ENCODE measurements at places on chromosomes 5 and 9.

GRCh38 chr9:14279671-14280070 lies 34.3 kb downstream of the NFIB start:
- DNase-seq, result no peak

DNA sequence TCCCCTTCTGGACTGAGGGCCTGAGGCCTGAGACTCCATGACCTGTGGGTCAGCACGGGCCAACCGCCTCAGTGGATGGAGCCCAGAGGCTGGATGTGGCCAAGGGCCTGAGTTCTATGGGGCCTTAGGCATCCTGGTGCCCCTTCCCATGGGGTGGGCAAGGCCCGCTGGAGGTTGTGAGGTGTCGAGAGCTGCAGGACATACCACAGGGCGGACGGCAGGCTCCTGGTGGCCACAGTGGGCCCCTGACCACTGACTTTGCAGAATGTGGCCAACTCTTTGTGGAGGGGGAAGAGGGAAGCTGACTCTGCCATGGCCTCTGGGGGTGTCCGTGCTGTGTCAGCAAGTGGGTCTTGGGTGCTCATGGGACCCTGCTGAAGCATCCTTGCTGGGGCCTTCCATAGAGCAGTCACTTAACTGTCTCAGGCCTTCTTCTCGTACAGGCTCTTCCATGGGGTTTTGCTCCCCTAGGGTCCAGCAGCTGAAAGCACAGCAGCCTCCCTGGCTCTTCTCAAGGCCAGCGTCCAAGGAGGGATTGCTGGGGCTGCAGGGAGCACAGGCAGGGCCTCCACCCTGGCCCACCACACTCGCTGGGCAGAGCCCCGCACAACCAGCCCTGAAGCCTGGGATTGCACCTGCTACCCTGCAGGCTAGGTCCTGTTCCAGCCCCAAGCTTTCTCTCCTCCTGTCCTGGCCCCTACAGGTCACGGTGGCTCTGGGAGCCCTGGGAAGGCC lies 21.6 kb upstream of the SLC9A3 start:
- no peak for DNase-seq

GRCh38 chr9:92911511-92912475 lies 34.0 kb upstream of the ZNF484 start:
- no peak for DNase-seq

DNA sequence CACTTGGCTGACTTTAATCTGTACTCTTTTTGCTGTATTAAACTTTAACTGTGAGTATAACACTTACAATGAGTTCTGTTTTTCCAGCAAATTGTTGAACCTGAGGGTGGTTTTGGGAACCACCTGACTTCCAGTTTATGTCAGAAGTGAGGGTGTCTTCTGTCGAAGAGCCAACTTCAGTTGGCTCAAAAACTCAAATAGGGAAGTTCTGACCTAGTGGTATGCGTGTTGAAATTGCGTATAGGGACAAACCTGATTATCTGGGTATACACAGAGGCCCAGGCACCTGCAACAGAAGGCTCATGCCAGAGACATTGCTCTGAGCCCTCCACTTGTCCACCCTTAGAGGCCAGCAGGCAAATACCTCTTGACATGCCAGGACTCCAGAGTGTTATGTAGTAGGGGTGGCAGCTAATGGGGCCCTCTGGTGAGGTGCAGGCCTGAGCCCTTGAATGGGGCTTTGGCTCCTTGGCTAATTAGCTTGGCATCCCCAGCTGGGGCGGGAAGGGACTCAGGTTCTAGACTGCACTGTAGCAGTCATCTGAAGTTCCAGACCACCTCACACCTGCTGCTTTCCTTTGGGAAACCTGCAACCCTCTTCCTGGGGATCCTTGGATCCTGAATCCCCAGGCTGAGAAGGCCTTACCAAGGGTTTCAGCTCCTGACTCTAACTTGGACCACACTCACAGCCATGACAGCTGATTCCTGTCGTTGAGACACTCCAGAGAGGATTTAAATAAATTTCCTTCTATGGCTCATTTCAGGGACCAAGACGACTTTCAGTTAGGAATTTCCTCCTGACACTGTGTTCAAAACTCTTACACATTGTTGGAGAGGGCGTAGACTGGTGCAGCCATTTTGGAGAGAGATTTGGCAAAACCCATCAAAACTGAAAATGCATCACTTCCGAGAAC lies 189.6 kb downstream of the HSPA4 start:
- DNase-seq, result no peak

DNA sequence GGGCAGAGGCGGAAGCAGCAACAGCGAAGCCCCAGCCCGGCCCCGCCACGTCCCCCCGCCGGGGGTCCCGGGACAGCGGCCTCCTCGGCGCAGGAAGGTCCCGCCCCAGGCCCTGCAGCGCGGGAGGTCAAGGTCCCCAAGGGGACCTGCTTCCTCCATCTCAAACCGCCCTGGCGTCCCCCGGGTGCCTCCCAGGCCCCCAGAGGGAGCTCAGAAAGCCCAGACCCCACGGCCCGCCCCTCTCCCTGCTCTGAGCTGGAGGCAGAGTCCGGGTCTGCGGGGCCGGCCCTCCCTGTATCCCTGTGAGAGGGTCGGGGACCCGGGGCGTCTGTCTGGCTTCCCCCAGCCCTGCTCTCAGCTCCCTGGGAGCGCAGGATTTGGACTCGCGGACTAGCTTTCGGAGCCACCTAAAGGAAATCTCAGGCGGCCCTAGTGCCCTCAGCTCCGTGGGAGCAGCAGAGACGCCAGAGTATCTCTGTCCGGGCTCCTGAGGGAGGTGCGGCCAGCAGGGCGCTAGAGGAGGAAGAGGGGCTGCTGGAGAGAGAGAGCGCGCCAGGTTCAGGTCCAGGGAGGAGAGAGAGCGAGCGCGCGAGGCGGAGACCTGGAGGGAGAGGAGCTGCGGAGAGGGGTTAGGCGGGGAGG lies 30.7 kb downstream of the EXOC3 start:
- DNase-seq, result peak; percentile 13

DNA sequence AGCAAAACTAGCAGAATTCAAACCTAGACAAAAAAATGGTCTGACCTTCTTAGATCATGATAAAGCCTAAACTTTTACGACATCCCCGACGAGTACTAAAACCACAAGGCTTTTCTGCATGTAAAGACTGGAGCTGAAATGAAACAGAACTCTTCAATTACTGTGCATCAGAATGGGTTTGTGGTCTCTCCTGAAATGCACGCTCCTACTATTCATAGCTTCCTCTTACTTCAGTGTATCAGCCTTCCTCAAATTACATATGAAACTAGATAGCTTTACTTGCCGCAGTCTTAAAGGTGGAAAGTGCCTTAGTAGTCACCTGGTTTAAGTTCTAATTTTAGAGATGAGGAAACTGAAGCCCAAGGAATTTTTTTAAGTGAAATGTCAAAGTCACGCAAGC lies 24.6 kb upstream of the MED10 start:
- DNase-seq, result no peak

DNA sequence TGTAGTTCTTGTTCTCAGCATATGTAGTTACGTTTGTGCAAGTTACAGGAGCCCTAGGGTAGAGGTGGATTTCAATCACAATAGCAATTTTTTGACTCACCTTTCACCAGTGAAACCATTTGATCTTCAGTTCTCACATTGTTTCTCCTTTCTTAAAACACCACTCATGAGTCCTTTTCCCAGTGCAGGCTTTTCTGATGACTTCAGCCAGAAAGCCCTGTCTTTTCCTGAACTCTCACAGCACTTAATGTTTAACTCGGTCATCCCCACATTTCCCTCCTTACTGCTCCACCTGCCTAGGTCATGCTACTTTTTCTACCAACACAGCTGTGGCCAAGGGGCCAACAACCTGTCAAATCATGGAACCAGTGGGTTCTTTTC lies 37.9 kb downstream of the ARHGEF28 start:
- no peak for DNase-seq

DNA sequence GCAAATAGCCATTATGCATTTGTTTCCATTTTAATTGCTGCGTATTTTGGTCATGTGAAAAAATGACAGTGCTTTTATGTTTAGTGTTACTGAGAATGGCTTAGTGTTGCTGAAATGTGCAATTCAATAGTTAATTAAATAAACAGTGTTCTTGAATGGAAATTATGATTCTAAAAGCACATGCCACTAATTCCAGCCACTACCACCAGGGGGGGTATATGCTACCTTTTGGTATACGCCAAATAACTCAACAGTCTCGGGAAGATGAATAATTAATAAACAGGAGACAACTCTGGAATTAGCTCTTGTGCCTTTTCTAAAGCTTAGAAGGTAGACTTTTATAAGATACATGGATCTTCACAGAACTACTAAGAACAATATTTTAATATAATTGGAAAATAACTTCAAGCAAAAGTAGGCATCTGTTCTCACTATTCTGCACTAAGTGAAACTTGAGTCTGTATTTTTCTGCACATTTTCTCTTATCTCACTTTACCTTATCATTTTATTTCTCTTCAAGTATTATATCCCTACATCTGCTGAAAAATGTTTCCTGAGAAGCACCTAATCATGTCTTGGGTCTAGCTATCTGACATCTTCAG lies 83.5 kb upstream of the MINAR2 start:
- peak; percentile 61 for DNase-seq

DNA sequence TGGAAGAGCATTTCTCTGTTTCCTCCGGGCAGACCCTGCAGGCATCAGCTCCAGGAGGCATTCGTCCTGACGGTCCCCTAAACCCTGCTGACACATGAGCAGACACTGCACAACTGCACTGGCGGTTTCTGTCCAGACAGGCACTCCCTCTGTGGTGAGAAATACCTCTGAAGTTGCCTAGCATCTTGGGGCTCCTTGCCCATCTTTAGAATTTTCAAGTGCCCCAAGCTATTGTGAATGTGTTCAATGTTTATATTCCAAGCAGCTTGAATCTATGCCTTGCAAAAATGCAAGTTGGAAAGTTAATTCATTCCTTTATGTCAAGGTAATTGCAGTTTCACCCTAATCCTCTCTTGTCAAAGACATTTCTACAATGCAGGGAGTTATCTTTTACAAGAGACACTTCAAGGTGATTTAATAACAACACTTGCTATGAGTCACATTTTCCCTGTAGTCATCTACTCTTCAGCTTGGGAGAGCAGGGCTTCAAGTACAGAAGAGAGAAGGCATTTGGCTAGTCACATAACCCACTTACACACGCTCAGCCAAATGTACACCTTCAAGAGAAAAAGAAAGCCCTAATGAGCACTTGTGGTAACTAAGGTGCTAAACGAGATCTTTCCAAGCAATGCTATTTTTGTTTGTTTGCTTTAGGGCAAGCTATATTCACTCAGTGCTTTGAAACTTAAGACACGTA lies 302.5 kb downstream of the MLLT3 start:
- peak; percentile 66 for DNase-seq

DNA sequence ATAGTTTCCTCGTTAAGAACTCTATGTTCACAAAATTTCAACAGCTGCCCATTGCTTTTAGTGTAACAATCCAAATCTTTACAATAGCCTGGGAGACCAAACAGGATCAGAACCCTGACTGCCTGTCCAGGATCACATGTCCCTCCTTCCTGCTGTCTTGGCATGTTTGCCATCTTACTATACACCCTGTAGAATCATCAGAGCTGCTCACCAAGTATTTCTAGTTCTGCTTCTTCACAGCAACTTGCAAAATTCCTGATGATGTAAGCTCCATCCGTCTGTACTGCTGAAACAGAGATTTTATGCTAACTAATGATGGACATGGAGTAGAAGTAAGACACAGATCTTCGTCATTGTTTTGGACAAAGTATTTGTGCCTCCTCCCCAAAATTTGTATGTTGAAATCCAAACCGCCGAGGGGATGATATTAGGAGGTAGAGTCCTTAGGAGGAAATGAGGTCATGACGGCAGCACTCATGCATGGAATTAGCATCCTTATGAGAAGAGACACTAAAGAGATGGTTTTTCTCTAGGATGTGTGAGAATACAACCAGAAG lies 464.9 kb upstream of the BRINP1 start:
- no peak for DNase-seq

- DNase-seq, result peak; percentile 23
Observed at GRCh38 chr5:130050585-130050984, 146.3 kb downstream of the CHSY3 start.

GRCh38 chr5:132458651-132459030 lies 31.9 kb downstream of the IRF1 start:
- DNase-seq, result peak; percentile 62

DNA sequence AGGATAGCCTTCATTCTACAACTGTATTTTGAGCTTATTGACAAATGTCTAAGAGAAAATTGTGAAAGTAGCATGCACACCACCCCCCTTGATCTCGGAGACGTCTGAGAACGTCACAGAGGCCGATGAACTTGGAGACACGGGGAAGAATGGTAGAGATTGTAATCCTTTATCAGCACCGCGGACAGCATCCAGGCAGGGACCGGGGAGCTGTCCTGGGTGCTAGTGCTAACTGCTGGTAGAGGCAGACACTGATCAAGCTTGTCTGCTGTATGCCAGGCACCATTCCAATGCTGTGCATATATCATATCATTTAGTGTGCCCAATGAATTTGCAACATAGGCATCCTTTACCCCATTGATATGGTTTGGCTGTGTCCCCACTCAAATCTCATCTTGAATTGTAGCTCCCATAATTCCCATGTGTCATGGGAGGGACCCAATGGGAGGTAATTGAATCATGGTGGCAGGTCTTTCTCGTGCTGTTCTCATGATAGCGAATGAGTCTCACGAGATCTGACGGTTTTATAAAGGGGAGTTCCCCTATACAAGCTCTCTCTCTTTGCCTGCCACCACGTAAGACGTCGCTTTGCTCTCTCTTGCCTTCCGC lies 98.8 kb downstream of the LHX2 start:
- peak; percentile 41 for DNase-seq

- no peak for DNase-seq
Observed at GRCh38 chr9:2919347-2919746, 75.5 kb upstream of the PUM3 start.

DNA sequence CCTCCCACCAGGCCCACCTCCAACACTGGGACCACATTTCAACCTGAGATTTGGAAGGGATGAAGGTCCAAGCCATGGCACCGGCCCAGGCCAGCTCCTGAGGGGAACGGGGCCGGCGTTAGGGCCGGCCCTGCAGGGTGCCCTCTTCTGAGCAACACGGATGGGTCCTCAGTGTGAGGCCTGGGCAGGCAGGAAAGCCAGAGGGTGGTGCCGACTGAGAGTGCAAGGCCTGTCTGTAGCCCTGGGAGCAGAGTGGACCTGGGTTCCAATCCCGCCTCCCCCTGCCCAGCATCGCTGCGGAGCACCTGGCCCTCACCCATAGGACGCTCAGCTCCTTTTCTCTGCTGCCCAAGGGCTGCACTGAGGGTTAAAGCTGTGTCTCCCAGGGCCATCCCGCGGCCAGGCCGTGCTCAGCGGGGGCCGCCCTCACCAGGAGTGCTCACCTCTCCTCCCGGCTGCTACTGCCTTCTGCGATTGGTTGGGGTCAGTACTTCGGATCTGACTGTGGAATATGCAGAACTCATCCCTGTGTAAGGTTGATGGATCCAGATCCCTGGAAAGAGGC lies 44.1 kb upstream of the FCN2 start:
- DNase-seq, result no peak

Data from HCEC 1CT (cell line).